ENCODE measurements at places on chromosomes 1 and 21.

DNA sequence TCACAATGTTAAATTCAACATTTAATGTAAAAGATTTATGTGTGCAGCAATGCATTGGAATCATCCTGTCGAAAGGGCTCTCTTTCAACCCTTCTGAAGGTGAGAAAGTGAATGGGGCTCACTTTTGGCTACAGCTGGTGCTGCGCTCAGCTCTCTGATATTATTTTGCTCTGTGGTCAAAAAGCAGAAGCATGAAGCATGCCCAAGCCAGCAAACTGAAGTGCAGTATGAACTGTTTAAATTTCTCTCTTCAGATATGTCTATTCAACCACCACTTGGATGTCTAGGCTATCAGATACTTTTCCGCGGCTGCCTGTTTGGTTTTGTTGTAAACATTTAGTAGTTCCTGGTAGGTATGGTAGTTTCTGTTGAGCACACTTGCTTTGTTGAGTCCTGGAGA is 216.9 kb upstream of the TMPRSS15 start:
- DNase-seq = no peak

DNA sequence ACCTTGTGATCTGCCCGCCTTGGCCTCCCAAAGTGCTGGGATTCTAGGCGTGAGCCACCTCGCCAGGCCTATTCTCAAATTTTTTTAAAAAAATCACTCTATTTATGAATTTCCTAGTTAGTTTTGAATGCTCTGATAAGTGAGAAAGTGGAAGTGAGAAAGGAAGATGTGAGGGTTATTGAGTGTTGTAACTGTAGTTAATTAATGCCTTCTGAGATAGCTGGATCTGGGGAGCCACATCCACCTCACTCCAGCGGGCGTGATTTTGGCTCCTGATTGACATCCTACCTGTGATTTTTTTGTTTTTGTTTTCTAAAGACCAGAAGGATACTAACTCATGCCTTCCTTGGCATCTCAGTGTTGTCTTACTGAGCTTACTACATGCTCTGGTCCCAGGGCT is 65.6 kb downstream of the ST3GAL3 start:
- no peak for DNase-seq

GRCh38 chr1:118979754-118980575 is 8.2 kb downstream of the TBX15 start:
- no peak for DNase-seq

GRCh38 chr1:227155004-227155403 is 163.3 kb downstream of the CDC42BPA start:
- DNase-seq = no peak

DNA sequence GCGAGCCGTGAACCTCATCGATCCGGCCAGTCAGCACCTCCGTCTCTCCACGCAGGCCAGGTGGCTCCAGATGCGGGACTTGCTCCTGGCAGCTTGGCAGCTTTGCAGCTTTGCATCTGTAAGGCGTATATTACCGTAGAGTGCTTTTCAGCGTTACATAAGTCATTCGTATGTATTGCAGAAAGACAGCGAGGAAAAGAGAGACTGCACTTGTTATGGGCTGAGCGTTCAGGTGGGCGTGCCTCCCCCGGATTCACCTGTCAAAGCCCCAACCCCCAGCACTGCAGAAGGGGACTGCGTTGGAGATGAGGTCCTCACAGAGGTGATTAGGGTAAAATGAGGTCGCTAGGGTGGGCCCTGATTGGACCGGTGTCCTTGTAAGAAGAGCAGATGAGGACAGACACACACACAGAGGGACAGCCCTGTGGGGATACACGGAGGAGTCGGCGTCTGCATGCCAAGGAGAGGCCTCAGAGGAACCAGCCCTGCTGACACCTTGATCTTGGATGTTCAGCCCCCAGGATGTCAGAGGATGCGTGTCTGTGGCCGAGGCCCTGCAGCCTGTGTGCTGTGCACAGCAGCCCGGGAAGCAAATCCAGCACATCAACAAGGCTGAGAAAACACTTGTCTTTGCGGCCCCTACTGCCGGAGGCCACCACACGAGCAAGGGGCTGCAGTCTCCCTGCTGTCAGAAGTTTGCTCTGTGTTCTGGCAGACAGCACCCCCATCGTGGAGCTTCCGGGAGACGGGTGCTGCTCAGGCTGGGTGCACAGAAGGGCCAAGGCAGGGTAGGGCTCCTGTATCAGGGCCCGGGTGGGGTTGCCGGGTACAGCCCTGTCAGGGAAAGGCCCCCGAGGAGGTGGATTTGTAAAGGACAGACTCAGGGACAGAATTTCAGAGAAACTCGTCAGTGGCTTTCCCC is 10.9 kb upstream of the AGPAT3 start:
- no peak for DNase-seq

- DNase-seq = no peak
Measured at GRCh38 chr1:90948301-90948700, 73.5 kb downstream of the ZNF644 start.

- DNase-seq = no peak
Measured at GRCh38 chr1:232704256-232704655, 74.3 kb upstream of the SIPA1L2 start.

DNA sequence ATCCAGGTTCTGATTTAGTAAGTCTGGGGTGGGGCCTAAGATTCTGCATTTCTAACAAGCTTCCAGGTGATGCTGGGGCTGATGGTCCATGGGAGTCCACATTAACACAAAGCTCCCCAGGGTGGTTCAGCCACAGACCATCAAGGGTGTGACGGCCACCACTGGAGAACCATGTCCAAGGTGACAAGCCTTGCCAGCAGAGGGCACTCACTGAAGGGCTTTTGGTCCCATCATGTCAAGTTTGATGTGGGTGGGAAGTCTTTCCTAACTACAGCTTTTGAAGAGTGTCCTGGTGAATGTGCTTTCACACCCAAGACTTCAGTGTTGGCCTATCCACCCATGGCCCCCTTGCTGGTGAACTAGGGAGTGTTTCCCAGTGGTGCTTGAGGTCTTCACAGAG is 67.1 kb downstream of the UBE2T start:
- no peak for DNase-seq

GRCh38 chr1:221575605-221576004 is 166.3 kb downstream of the DUSP10 start:
- no peak for DNase-seq

DNA sequence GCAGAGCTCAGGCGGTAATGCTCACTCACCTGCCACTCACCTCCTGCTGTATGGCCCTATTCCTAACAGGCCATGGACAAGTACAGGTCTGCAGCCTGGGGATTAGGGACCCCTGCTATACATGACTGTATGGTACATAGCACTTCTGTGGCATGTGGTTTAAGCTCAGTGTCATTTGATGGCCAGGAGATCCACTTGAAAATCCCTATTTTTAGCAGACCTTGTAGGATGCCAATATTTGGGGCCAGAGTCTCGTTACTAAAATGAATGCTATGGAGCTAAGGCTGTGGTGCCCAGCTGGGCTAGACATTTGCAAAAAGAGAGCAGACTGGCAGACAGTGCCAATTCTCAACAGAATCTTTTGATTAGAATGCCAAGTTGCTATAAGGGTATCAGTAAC is 1.7 kb upstream of the ANGPTL7 start:
- DNase-seq = no peak

- DNase-seq = no peak
Measured at GRCh38 chr1:40155135-40155534, 6.1 kb upstream of the RLF start.

GRCh38 chr1:244066954-244067716 is 16.1 kb downstream of the ZBTB18 start:
- DNase-seq = no peak

GRCh38 chr1:54371038-54371941 is 34.9 kb downstream of the SSBP3 start:
- DNase-seq = no peak

GRCh38 chr21:32015461-32016139 is 142.8 kb downstream of the HUNK start:
- no peak for DNase-seq

DNA sequence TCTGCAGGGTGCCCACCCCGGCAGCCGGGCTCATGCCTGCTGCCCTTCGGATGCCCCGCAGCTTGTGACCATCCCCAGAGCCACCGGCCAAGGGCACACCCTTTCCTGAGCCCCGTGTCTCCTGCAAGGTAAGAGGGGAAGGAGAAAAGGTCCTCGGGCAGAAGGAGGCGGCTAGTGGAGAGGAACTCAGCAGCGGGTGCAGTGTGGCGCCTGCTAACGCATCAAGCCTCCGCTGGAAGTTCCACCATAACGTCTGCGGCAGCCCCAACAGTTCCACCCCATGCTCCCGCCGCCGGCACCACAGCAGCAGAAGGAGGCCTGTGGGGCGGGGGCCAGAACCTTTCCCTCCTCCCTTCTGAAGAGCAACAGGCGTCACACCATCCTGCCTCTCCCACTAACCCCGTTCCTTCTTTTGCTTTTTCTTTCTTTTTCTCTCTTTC is 990 bp downstream of the VWA5B1 start:
- DNase-seq = no peak

- DNase-seq = no peak
Measured at GRCh38 chr1:48261881-48262400, 39.4 kb downstream of the SLC5A9 start.

DNA sequence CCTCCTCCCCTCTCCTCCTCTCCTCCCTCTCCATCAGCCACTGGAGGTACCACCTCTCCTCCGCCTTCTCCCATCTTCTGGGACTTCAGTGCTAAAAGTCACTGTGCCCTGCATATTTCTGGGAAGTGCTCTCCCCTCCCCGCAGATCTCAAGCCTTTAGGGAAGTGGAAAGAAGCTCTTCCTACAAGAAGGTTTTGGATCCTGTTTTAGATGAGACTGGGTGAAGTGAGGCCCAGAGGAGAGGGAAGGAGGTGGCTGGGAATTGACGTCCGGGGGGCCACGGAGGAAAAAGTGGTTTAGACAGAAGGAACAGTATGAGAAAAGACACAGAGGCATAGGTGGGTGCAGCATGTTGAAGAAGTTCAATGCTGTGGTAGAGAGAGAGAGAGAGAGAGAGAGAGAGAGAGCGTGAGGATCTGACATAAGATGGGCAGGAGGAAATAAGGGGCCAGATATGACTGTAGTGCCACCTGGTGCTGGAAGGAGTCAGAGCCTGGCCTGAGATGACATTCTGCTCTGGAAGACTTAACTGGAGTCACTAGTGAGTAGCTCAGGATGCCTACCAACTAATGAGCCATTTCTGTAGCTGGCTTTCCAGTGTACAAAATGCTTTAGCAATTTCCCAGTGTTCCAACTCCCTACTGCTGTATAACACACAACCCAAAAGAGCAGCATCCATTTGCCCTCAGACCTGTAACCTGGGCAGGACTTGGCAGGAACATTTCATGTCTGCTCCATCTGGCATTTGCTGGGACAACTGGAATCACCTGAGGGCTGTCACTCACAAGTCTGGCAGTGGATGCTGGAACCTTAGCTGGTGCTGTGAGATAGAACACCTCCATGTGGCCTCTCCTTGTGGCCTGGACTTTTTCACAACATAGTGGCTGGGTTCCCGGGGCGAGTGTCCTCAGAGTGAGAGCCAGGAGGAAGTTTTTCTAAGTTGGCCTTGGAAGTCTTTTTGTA is 16.6 kb upstream of the ZSCAN20 start:
- no peak for DNase-seq

GRCh38 chr1:178019622-178020021 is 49.8 kb upstream of the SEC16B start:
- no peak for DNase-seq

DNA sequence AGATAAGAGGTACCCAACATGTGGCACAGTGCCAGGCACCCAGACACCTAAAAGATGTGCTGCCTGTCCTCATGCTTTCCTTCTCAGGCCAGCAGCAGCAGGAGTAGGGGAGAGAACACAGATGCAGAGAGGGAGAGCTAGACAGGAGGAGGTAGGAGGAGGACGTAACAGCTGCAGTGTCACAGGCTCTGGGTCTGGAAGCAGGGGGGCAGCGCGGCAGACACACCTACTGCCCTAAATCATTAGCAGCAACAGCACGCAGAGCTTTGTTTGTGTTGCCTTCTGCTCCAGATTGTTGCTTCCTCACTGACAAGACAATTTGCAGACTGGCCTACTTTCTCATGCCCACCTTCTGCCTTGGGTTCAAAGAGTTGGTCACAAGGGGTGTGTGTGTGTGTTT is 196.7 kb upstream of the DAB1 start:
- no peak for DNase-seq

DNA sequence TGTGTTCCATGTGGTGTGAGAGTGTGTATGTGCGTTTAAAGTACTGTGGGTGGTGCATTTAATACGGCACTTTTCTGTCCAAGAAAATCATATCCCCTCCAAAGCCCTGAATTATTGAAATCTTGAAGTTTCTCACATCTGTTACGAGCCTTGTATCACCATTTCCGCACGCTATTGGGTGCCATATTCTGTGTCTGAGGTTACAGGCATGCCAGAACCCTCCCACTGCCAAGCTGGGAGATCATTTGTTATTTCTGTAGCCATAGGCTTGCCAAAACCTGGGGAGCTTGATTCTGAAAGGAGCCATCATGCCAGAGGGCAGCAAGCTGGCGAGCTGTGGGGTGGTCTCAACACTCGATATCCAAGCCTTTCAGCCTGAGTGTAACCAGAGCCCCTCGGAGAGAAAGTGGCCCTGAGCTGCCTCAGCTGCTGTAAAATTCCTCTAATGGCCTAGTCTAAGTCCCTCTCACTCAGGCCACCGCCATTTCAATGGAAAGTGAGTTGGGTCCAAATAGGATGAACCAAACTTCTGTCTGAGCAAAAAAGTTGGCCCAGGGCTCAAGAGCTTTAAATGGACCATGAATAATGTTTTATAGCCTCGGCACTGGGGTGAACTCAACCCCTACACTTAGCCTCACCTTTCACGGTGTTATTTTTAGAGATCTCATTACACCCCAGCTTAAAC is 298.4 kb upstream of the DUSP10 start:
- DNase-seq = no peak

GRCh38 chr1:37556712-37557196 is at the start of gene DNALI1:
TSS of gene DNALI1 (plus strand) at chr1:37556940. CDS start at chr1:37556995, 55 bp downstream.
- DNase-seq = no peak

DNA sequence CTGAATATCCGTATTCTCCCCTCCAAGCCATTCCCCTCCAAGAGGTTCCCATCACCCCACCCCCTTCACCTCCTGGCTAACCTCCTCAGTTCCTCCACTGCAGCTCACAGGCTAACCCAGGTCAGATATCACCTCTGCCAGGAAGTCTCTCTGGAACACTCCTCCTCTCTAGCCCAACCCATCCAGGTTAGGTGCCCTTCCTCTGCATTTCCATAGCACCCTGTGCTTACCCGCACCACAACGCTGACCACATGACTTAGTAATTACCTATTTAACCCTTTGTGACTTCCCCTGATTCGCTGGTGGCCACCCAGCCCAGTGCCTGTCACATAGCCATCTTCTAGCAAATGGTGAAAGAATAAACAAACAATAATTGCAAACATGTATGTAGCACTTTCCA is 49.5 kb upstream of the IFFO2 start:
- no peak for DNase-seq

- no peak for DNase-seq
Measured at GRCh38 chr1:73899311-73899710, 298.7 kb downstream of the LRRIQ3 start.

DNA sequence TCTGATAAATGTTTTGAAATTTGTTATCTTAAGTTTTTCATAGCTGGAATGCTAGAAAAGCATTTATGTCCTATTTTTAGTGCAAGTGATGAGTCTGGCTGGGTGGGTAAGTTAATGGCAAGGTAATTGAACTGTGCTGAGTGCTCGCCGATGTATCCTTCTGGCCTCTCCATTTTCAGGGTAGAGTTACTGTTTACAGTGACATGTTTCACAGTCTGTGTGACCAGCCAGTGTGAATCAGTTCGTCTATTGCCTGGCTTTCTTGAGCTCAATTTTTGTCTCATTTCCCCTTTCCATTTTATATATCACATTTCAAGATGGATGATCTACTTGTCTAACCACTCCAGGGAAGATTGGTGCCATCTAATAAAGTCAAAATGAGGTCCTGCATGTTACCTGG is 44.1 kb downstream of the ITSN1 start:
- DNase-seq = no peak

- no peak for DNase-seq
Measured at GRCh38 chr1:160949881-160950280, 4.7 kb downstream of the ITLN2 start.
